ENCODE measurements at places on chromosomes 1 and 21.

DNA sequence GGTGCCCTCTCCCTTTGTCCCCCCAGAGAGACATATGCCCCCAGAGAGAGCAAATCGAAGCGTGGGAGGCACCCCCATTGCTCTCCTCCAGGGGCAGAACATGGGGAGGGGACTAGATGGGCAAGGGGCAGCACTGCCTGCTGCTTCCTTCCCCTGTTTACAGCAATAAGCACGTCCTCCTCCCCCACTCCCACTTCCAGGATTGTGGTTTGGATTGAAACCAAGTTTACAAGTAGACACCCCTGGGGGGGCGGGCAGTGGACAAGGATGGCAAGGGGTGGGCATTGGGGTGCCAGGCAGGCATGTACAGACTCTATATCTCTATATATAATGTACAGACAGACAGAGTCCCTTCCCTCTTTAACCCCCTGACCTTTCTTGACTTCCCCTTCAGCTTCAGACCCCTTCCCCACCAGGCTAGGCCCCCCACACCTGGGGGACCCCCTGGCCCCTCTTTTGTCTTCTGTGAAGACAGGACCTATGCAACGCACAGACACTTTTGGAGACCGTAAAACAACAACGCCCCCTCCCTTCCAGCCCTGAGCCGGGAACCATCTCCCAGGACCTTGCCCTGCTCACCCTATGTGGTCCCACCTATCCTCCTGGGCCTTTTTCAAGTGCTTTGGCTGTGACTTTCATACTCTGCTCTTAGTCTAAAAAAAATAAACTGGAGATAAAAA, 8.4 kb downstream of the EFNA3 start:
- DNase-seq = no peak

DNA sequence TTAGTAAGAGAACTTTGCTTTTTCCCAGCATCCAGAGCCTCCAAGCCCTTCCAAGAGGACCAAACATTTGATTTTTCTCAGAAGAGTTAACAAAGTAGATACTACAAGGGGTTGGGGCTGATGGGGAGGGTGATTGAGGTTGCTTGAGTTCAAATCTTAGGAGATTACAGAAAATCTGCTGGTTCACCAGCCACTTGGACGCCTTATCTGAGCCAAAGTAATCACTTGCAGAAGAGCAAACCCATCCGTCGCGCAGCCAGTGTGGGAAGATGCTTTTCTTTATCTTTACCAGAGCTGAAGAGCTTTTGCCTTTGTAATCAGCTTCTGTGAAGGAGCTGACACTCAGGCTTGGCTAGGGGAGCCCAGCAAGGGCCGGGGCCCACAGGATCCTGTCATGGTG, 91.9 kb upstream of the CTTNBP2NL start:
- DNase-seq = no peak

DNA sequence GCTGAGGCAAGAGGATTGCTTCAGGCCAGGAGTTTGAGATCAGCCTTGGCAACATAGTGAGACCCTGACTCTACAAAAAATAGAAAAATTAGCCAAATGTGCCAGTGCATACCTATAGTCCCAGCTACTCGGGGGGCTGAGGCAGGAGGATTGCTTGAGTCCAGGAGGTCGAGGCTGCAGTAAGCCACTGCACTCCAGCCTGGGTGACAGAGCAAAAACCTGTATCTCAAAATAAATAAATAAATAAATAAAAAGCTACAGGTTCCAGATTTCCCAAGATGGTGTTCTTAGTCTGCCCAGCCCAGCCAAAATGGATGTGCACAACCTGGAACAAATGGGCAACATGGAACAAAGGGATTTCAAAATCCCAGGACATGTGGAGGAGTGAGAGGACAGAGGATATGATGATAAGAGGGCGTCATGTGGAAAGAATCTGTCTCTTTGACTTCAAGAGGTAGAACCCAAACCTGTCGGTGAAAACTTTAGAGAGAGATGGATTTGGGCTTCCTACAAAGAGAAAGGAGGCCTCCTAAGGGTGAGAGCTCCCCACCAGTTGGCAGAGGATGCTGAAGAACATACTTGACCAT, 3.2 kb downstream of the EDARADD start:
- no peak for DNase-seq

GRCh38 chr1:179323436-179323835, 29.8 kb downstream of the SOAT1 start:
- no peak for DNase-seq

GRCh38 chr1:166944186-166944967, 31.0 kb downstream of the ILDR2 start:
- DNase-seq = no peak

- DNase-seq = no peak
Measured at GRCh38 chr1:168613038-168613451, 36.6 kb downstream of the XCL1 start.

DNA sequence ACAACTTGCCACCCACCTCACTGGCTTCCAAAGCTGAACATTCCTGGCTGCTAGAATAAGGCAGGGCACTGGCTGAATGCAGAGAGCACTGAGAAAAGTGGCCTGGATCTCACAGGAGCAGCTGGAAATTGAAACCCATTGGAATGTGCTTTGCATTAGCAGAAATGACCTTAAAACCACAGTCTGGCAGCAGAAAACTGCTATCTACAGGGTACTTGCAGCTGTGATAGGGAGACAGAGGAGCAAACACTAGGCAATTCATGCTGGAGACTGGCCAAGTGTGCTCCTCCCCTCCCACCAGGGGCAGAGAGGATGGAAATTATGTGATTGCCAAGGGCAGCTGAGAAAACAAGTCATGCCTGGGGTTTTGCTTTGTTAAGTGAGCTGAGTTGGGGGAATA, 47.2 kb downstream of the HSD3B1 start:
- no peak for DNase-seq

DNA sequence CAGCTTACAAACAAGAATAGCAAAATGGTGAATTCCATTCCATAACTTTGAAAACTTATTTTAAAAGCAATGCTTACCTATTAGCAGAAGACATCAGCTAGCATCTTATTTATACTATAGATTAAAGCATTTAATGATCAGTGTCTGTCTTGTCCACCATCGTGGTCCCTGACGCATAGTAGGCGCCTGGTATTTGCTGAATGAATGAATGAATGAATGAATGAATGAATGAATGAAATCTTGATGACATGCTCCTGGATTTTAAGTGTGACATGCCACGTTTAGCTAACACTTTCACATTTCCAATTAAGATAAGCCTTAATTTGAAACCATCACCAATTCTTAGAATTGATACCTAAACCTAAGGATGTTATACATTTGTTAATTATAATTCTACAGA, 39.9 kb downstream of the COP1 start:
- no peak for DNase-seq

DNA sequence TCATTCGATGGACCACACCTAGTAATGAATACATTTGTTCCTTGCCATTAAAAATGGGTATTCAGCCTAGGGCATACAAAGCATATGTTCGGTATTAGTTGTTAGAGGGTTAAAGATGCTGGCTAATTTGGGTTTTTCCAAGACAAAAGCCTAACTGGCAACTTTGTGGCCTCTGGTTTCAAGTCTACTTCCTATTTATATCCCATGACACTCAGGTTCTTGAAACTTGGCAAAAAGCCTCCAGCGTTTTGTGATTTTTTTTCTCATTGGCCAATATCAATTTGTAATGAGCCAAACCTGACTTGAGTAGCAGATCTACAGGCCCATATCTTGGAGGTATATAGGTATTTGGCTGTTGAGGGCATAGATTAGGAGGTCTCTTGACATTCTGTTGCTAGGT, 75.3 kb downstream of the C1orf21 start:
- DNase-seq = no peak

- DNase-seq = no peak
Measured at GRCh38 chr1:109616391-109616790, 3.0 kb downstream of the GNAT2 start.

- DNase-seq = no peak
Measured at GRCh38 chr1:116943438-116943837, 33.7 kb downstream of the PTGFRN start.

DNA sequence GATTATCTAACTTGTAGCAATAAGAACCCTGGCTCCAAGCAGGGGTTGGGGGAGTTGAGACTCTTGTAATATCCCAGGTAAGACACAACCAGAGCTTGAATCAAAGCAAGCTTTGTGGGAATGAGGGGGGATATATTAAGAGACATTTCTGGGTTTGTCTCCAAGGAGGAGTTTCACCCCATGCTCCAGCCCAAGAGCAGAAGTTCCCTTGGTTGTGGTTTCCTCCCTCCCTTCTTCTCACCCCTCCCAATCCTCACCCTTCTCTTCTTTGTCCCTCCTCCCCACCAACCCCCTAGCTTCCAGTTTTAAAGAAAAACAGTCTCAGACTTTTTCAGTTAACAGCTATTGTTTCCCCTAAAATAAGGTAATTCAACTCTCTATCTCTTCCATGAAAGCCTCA, 11.9 kb downstream of the TRAF3IP3 start:
- DNase-seq = no peak

- no peak for DNase-seq
Measured at GRCh38 chr1:53388963-53389362, 61.1 kb upstream of the LRP8 start.

- DNase-seq = no peak
Measured at GRCh38 chr1:168396940-168397684, 116.4 kb downstream of the TBX19 start.

All from stimulated activated CD8-positive, alpha-beta memory T cell treated with anti-CD3 and anti-CD28 coated beads, Interleukin-7, amount 100 ng/mL, for 1 hour (primary cell).